ENCODE measurements at places on chromosomes 7 and 10.

- peak; percentile 90 for DNase-seq
These were observed 24.3 kb downstream of the DDIT4 start for GRCh38 chr10:72297805-72298591.

DNA sequence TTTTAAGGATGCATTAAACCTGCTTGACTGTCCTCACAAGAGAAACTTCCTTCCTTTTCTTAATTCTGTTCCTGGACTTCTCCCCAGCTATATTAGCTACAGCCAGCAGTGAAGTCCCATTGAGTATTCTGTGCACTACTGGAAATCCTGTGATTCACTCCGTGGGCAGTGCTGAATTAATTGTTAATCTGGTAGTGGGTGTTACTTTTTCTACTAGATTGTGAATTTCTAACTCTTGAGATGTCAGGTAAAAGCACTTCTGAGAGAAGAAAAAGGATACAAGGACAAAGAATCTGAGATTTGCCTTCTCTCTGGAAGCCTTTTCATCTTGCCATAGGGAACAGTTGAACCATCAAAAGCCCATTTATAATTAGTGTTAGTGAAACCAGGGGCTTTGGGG, 33.9 kb downstream of the CYCS start:
- no peak for DNase-seq

DNA sequence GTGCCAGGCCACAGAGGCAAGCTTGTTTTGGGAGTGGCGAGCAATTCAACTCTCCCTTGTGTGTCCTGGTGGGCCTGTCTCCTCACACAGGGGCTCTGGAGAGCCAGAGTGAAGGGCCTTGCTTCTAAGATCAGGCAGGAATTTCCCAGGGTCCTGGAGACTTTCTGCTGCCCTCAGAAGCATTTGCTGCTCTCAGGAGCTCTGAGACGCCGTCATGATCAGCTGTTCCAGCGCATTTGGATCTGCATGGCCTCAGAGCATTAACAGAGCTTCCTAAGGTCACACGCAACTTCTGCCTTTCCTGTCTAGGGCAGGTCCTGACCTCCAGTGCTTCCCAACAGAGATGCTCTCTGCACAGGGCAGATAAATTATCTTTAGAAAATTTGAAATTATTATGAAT, 52.2 kb upstream of the C10orf90 start:
- DNase-seq = no peak

DNA sequence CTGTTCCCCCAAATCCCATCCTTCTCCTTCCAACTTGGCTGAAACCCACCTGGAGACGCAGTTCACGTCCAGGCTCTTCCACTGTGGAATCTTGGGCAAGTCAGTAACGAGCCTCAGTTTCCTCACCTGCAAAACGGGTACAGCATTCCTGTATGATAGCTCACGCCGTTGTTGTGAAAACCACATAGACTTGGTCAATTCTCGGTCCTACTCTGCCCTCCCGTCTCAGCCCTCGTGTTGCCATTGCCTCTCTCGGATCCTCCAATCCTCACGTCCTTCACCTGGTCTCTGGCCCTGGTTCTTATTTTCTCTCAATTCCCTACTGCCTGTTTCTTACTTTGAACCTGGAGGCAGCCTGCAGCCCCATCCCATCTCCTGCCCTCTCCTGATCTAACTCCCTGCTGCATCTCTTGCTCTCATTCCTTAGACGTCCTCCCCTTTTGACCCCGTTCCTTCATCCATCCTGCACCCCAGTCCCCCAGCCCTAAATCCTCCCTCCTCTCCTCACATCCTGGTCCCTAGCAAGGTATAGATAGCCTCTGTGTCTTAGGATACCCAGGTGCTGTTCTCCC, 2.0 kb upstream of the MUC12 start:
- no peak for DNase-seq

GRCh38 chr10:74746813-74747212, 79.6 kb upstream of the KAT6B start:
- no peak for DNase-seq

GRCh38 chr10:127227663-127228062, 31.3 kb upstream of the INSYN2A start:
- DNase-seq = no peak

GRCh38 chr10:26728957-26729356, 31.5 kb downstream of the PDSS1 start:
- DNase-seq = no peak

DNA sequence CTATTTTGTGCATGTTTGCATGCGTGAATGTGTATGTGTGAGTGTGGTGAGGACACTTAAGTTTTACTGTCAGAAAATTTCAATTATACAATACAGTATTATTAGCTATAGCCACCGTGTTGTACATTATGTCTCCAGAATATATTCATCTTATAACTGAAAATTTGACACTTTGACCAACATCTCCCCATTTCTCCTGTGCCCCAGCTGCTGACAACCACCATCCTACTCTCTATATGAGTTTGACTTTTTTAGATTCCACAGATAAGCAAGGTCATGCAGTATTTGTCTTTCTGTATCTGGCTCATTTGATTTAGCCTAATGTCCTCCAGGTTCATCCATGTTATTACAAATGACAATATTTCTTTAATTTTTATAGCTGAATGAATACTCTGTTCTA, 195.0 kb downstream of the GPR37 start:
- DNase-seq = no peak

DNA sequence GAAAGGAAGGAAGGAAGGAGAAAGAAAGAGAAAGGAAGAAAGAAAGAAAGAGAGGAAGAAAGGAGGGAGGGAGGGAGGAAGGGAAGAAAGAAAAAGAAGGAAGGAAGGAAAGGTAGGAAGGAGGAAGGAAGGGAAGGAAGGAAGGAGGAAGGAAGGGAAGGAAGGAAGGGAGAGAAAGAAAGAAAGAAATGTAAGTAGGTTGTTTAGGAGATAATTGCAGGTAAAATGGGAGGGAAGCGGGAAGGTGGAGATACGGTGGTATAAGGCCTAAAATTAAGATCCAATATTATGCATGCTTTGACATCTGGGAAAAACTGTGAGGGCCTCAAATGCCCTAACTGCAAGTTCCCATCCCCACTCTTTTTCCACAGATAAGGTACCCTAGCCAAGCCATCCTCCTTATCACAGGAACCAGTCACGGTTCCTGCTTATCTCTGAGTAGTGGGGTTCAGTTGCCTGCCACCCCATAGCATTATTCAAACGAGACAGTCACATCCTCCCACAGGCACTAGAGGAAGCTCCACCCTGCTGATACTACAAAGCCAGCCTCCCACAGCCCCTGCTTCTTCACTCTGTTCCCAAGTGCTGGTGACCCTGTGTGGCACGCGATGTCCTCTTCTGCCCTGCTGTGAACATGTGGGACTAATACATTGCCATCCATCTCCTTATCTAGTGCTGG, 28.7 kb downstream of the ST8SIA6 start:
- no peak for DNase-seq

- DNase-seq = no peak
These were observed 251.3 kb downstream of the VTI1A start for GRCh38 chr10:112698133-112698817.

DNA sequence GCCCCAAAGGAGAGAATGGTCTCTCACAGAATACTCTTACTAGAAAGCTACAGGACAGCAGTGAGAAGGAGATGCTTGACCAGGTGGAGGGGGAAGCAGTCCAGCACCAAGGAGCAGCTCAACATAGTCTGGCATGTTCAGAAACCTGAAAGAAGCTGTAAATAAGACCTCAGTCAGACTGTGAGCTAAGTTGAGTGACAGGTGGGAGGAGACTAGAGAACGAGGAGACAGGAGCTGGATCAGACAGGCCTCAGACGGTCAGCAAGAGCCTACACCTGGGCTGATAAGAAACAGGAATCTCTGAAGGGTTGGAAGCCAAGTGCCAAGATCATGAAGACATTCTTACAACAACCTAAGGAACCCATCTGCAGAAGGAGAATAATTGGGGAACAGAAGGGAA, 54.5 kb downstream of the ELMO1 start:
- no peak for DNase-seq

DNA sequence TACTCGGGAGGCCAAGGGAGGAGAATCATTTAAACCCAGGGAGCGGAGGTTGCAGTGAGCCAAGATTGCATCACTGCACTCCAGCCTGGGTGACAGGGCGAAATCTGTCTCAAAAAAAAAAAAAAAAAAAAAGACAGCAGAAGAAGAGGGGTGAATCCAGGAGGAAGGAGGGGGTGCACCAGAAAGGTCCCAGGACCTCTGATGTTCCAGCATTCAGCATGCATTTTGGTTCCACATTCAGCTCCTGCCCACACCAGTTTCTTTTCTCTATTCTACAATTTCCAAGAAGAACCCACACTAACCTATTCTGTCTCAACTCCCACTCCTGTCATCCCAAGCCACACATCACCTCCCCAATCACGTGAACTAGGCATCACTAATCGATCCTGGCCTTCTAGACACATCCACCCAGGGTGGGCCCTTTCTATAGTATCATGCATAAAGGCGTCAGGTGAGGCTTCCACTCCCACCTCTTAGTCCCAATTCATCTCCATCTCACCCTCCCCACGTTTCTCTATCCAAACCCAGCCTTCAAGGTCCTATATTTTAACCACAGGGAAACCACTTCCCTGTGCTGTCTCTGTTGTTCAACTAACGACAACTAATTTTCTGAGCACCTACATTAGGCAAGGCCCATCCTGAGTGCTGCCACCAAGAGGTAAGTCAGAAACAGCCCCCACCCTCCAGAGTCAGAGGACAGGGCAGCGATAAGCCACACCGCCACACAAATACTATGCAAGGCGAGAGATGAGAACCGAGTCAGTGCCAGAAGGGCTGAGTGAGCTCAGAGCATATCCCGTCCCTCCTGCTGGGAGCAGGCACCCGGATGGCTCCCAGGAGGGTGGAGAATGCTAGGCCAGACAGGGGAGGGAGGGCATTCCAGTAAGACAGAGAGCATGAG, 2.2 kb downstream of the ANXA11 start:
- peak; percentile 60 for DNase-seq

- DNase-seq = no peak
These were observed 324.2 kb upstream of the ZMIZ1 start for GRCh38 chr10:78744491-78745090.
